ENCODE measurements at places on chromosomes 6 and 20.

DNA sequence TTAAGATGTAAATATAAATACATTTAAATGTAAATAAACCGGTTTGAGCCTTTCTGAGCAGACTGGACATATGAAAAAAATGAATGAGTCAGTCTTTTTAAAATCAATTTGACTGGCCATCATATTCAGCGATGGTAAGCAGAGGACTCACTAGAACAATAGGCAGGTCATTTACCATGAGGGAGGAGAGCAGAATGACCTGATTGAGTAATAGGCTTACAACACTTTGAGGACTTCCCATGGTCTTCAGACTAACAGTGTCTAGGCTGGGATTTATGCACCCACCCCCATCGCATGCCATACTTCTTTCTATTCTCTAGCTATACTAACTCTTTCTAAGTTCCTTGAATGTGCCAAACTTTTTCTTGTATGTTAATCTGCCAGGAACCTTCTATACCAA lies 241.9 kb upstream of the RAB32 start:
- no peak for DNase-seq

GRCh38 chr6:10582774-10583508 lies 61.8 kb downstream of the GCNT2 start:
- no peak for DNase-seq

DNA sequence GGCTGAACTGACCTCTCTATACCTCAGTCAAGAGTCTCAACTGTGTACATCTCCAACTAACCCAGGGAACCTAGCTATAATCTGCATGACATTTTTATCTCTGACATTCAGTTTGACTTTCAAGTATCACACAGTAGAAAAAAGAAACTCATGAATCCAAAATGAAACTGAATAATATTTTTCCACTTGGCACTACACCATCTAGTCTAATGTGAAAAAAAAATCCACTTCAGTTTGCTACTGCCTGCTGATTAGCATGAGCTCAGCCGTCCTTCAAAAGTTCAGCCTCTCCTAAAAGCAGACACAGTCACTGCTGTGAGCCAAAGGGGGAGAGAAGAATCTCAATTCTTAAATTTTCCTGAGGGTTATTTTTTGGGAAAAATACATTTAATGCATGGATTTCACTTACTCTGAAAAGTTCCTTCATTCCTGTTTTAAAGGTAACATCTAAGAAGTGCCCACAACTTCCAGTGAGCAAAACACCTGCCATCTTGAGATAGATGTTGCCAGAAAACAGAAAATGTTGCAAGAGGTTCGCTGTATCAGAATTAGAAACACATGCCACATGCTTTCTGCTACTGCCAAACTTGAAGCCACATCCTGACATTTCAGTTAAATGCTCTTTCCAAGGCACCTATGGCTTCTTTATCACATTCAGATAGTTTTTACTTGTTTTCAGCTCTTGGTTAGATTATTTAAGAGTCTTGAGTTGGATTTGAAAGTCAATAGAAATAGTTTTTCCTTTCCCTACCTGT lies 95.4 kb downstream of the MKKS start:
- DNase-seq: no peak

- DNase-seq: no peak
These were observed 1164.7 kb upstream of the MAP3K7 start for GRCh38 chr6:91751526-91751925.

DNA sequence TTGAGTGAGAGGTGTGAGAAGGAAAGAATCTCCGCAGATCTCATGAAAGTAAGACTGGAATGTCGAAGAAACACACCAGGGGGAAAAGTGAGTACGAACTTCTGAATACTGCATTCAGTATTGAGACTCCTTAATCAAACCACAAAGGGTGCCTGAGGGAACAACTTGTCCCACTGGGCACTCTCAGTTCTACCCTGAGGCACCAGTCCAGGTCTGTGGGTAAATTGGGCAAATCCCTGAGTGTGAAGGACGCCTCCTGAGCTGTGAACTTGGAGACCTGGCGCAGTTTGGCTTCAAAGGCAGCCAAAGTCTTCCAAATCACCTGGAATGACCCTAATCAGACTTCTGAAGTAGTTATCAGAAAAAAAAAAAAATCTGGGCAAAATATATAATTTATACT lies 329.7 kb downstream of the BTBD9 start:
- no peak for DNase-seq

DNA sequence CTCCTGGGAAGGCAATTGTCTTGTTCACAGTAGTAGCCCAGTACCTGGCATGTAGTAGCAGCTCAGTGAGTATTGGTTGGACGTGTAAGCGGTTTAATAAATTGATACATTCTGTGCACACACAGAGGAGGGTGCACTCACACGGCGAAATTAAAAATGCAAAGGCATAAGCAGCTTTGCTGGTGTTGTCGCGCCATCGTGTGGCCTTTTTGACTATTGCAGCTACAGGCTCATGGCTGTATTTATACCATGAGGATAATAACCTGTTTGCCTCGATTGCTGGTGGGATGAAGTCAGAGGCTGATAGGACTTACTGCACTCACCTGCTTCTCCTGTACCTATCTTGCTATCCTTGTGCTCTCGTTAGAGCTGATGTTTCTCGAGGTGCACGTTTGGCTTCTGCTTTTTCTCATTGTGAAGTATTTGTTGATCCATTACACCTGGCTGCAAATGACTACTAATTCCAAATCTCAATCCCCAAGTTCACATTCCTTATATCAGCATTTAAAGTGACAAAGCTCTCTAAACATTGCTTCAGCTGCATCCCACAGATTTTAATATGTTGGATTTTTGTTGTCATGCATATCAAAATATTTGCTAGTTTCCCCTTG lies 61.5 kb downstream of the TBXT start:
- DNase-seq: peak; percentile 51

DNA sequence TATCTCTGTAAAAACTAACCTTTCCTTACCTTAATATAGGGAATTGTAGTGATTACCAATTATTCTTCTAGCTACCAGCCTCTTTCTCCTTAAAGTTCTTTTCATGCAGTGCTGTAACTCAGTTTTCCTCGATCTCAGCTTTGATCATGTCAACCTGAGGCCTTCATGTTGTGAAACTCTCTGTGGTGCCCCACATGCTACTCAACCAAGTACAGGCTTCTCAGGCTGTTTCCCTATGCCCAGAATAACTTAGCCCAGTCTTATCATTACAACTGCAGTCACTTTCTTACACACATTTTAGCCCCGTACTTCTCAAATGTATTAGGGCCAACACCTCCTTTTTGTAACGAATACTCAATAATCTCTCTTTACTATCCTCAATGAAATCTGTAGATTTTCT lies 90.1 kb upstream of the SUPT3H start:
- DNase-seq: no peak

DNA sequence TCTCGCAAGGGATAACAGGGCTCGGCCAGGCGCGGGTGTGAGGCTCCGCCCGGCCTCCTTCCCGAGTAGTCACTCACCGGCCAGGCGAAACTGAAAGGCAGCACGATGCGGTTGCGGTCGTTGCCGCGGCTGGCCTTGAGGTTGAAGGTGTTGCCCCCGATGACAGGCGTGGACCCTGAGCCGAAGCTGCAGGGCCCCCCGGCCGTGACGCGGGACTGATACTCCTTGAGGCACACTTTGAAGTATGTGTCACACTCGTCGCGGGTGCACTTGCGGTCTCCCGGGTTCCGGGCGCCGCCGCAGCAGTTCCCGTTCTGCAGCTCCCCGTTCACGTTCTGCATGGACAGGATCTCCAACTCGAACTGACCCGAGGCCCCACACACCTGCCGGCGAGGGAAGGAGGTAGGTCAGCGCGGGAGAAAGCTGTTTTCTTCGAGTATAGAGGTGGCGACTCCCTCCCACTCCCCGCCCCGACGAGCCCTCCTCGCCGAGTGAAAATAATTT lies 1.1 kb downstream of the JAG1 start:
- DNase-seq: peak; percentile 76

DNA sequence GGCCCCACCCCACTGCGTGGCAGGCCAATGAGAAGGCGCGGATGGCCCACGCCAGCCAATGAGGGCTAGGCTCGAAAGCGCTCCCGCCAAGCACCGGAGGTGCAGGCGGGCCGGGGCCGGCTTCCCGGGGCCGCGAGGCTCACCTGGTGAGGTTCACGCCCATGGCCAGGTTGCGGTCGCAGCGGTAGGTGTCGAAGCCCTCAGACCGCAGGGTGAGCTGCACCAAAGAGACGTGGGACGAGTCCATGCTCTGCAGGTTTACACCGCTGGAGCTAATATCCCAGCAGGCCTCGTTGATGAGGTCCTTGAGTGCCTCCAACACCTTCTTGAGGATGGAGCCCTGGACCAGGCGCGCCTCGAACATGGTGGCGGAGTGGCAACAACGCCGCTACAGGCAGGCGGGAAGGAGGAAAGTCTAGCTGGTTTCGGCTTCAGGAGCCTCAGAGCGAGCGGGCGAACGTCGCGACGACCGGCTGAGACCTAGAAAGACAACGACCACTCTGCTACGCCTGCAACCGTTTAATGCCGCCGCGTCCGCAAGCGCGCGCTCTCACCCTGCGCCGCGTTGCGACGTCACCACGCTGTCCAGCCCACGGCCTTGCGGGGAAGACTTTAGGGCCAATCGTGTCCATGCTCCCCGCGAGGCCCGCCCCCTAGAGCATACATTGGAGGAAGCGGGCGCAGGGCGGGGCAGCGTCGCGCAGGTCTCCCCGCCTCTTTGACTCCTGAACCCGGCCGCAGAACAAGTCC lies at the start of gene PCNA:
Gene PCNA (minus strand): TSS at position 524 of the 750 bp plus-strand sequence. CDS start 160 bp downstream, at position 364.
- DNase-seq: peak; percentile 96

Data from AG08396 (cell line).